Hematopoietic multipotent progenitor cell treated with erythropoietin and hydrocortisone succinate and interleukin-3 and kit ligand, for 17 days (in vitro differentiated cells): ENCODE measurements at places on chromosomes 3 and 15.

DNA sequence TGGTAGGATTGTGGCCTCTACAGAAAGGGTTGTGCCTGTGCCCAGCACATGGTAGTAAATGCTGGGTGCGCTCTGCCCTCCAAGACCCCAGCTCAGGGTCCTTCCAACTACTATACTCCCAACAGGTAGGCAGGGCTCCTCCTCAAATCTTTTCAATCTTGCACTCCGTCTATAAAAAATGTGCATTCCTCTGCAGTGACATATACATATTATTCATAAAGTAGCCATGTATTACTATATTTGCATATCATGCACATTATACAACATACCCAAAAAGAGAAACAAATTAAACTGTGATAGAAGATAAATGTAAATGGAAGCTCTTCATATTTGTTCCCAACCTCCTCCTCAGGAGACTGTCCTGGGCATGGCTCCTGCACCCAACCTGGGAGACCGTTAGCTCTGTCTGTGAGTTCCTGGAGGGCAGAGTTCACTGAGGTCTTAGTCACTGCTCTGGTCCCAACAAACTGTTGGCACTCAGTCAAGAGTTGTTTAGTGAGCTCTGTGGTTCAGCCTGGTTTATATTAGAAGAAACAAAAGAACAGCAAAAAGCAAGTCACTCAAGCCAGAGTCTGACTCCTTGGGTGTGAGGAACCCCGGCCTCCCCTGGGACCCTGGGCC lies 47.7 kb upstream of the GRIP2 start:
- no peak for DNase-seq

DNA sequence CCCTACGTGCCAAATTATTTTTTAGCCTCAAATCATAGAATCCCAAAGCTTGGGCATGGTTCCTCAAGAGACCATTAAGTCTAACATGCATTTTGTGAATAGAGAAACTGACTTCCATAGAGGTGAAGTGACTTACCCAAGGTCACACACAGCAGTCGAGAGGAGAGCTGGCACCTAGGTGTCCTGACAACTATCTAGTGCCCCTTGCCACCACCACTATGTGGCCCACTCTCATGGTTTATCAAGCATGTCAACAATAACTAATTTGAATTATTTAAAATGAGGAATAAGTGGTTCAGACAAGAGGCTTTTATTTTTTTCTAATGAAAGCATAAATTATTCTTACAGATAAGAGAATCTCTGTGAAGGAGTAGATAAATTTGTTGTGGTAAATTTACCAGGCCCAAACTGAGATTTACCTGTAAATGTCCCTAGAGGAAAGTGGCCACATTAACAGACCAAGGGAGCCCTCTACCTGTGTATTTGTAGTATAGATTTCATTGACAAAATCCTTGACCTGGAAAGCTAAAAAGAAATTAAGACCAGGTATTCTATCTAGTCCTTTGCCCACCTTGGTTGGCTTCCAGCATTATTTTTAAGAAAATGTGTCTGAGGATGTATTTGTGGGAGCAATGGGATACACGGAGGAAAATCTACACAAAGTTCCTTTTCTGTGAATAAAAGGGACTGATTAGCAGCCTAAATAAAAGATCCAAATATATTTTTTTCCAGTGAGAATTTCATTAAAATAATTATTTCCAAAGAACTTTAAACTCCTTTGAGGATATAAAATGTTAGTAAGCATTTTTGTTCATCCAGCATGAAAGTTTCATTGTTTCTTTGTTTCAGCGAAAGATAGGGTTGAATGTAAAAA lies 49.1 kb downstream of the IQCH start:
- DNase-seq, result peak; percentile 26

GRCh38 chr3:42891042-42891441 lies 14.9 kb upstream of the ZNF662 start:
- DNase-seq, result no peak

DNA sequence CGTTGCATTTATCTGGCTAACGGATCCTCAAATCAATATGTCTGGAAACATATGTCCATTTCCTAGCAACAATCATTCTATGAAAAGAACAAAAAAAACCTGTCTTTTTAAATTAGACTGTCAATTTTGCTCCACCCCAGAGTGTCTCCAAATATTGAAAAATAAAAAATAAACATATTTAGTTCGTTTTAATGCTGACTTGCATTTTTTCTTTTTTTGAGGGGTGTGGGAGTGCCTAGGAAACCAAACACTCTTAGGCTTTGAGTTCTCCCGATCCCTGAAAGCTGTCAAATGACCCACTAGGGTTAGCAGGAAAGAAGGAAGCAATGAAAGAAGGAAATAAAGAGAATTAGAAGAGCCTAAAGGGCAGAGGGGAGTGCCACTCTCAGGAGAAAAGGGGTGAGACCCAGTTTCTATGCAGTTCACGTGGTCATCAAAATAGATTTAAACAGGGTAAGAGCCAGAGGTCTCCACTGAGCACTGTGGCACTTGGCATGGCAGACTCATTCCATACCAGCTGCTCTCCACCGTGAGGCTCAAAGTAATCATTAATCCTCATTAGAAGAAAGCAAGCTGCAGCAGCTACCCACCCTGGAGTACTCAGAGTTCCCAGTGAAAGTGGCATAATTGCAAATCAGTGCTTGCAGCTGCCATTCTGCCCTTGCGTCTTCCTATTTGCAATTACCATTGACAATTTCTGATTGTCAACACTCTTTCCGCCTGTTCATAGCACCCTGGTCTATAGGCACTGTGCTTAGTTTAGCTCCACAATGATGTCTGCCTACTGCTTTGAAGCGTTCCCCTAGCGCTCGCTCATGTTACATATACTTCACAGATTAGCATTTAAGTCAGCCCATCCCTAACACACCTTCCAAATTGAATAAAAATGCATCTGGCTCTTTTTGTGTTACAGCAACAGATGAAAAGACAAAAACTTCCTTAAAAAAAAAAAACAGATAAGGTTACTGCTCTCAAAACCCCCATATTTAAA lies 32.3 kb downstream of the PDZRN3 start:
- DNase-seq, result no peak
